Ecto neural progenitor cell (in vitro differentiated cells): ENCODE measurements at places on chromosomes 4 and X.

GRCh38 chrX:54920610-54921426, at the start of gene TRO:
TRO (plus strand) TSS chrX:54920824; CDS start chrX:54922247, 1,423 bp downstream.
- peak; percentile 66 for DNase-seq

GRCh38 chrX:153919281-153919680, 6.8 kb downstream of the ARHGAP4 start:
- DNase-seq = no peak

- DNase-seq = no peak
These were observed 64.1 kb upstream of the PDGFRA start for GRCh38 chr4:54165011-54165410.

DNA sequence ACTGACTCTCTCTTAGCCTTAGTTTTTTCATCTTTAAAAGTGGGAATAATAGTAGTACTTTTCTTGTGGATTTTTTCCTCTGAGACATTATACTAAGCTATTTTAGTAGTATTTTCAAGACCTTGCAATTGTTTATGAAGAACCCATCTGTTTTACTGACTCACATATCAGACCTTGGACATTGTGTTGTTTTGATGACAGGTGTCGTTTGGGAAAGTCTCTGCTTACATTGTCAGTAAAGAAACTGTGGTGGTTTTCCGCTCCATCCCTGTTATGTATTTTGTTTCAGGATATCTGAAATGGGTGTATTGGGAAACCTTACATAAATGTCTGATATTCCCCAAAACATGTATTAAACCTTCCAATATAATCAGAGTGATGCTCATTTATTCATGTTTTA, 92.2 kb downstream of the STIM2 start:
- no peak for DNase-seq

- DNase-seq = no peak
These were observed 47.5 kb upstream of the UGT2B15 start for GRCh38 chr4:68717999-68718398.

DNA sequence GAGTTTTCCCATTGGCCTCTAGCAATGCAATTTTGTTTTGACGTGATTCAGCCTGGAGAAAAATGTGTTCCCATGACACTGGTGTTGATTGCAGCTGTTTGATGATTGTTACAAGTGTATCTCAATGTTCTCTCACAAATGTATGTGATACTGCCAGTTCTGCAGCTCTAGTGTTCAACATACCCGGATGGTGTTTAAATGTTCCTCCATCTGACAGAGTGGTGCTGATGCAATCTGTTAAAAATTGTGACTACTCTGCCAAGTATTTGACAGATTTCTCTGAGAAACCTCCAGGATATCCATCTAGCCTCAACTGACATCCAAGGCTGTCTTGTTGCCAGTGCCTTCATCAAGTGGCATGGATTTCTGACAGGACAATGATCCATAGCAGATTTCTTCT, 657.2 kb upstream of the DIAPH2 start:
- DNase-seq = no peak

DNA sequence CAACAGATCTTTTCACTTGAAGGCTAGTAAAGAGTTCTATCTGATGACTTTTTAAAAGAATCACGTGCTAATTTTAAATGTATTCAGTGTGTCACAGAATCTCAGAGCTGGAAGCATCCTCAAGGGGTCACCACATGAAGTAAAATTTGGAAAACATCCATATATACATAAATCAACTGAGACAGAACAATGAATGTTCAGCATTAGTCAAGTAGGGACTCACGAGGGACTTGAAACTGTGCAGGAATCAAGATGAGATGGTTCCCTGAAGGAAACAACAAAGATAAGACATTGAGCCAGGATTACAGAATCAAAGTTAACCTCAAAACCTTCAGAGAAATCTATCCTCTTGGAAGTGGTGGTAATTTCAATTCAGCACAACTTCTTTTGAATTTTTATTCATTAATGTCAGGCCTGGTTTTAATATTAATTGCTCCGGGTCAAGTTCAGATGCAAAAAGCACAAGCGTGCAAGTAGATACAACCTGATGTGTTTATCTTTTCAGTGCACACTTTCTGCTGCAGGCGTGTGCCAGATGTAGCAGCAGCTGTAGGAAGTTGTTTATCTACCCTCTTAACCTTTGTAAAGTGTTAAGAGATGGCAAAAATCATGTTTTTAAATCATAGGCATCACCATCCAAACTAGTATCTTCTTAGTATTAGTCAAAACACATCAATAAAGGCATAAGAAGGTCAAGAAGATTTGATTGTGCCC, 87.7 kb upstream of the SRD5A3 start:
- DNase-seq = no peak

- DNase-seq = no peak
These were observed 52.1 kb upstream of the PCDH10 start for GRCh38 chr4:133096972-133097371.

GRCh38 chr4:40843696-40844095, 93.9 kb downstream of the NSUN7 start:
- no peak for DNase-seq

DNA sequence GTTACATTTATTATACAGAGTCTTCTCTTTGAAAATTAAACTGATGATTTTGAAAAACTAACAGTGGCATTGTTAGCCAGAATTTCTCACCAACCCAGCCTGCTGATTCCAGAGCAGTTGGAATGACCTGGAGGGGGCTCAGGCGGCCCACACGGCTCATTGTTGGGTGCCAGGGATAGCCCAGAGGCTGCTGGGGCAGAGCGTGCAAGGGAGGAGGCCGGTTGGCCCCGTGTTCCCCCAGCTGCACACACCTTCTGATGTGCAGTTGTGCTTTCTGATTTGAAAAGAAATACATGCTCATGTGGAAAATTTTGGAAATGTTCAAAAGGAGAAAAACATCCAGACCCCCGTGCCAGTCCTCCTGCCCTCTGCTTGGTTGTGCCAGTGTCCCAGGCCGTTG, 20.6 kb downstream of the WFS1 start:
- no peak for DNase-seq

GRCh38 chrX:70423936-70424675, 992 bp downstream of the GDPD2 start:
- no peak for DNase-seq
